ENCODE measurements at places on chromosomes 13 and 19.
A peak's percentile ranks its signal among the peaks of the same experiment; 100 is the strongest.

DNA sequence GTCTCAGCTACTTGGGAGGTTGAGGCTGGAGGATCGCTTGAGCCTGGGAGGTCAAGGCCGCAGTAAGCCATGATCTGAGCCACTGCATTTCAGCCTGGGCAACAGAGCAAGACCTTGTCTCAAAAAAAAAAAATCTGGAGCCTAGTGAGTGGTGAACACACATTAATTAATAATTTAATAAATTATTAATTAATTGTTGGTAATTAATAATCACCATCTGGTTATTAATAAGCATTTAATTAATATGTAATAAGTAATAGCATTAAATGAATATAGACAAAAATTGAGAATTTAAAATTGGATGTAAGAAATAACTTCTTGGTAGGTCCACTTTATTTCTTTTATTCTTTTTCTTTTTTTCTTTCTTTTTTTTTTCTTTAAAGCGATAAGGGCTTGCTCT lies 31.9 kb upstream of the CEBPA start:
- no peak for DNase-seq

DNA sequence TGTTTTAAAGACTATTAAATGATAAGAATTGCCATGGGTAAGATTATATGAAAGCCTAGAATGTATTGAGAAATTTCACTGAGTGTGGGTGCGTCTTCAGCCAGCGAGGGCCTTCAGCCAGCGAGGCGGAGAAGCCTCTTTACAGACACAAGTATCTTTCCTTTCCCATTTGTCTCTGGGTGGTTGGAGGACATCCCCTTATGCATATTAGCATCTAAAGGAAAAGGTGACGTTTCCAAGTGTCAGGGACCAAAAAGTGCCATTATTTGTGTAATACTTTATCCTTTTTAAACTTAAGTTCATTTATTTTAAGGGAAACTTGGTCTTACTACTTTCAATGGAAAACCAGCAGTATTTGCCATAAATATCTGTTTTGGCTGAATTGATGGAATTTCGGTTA lies 22.2 kb downstream of the SMARCA4 start:
- no peak for DNase-seq

GRCh38 chr19:29129148-29129547 lies 83.8 kb downstream of the UQCRFS1 start:
- DNase-seq, result no peak

DNA sequence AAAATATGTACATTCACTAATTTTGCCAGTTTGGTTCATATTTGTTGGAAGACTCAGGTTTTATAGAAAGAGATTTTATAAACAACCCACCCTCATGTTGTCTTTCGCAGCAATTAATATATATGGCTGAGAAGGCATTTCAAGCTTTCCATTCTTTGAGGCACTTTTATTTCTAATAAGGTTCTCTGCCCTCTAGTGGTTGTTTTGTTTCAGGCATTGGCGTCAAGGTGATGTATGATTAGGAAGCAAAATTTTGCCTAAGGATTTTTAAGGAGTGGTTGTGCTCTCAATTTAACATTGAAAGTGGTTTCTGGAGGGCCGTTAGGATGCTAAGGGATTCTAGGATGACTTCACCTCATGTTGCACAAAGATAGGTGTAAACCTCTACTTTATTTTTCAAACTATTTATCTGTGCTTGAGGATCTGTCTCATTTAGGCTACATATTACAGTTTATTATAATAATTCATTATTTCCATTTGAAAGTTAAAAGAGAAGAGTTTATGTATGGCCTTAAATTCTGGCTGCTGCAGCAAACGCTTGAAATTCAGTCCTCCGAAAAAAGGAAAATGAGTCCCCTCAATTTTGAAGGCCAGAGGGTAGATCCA lies 35.9 kb downstream of the OXGR1 start:
- DNase-seq, result no peak

DNA sequence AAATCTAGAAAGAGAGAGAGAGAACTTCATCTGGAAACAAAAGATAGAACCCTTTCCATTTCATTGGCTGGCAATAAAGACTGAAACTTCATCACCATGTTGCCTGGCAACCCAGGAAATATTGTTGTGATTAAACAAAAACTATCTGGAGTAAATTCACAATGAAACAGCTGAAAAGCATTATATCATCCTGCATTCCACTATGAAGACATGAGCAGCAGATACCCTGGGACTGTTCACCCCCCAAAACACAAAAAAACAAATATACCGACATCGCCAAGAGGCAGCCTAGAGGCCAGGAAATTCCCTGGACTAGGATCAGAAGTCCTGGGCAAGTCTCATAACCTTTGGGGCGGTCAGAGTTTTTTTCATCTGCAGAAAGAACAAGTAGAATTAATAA lies 158.3 kb downstream of the FOXO1 start:
- DNase-seq, result no peak

DNA sequence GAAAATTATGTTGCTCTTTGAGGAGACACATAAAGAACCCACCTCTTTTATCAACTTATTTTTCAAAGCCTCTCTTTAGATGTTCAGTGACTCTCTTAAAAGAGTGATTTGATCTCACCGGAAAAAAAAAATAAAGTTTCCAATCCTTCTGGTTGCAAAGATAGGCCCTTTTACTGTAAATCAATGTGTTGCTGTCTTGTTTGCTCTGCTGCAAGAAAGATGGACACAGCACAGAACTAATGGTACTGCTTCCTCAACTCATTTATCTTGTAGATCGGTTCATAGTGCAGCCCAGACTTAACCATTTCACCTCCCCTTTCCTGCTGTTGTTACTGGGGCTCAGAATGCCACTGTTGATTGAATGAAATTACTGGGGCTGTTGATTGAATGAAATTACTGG lies 388.9 kb upstream of the KLF12 start:
- no peak for DNase-seq

DNA sequence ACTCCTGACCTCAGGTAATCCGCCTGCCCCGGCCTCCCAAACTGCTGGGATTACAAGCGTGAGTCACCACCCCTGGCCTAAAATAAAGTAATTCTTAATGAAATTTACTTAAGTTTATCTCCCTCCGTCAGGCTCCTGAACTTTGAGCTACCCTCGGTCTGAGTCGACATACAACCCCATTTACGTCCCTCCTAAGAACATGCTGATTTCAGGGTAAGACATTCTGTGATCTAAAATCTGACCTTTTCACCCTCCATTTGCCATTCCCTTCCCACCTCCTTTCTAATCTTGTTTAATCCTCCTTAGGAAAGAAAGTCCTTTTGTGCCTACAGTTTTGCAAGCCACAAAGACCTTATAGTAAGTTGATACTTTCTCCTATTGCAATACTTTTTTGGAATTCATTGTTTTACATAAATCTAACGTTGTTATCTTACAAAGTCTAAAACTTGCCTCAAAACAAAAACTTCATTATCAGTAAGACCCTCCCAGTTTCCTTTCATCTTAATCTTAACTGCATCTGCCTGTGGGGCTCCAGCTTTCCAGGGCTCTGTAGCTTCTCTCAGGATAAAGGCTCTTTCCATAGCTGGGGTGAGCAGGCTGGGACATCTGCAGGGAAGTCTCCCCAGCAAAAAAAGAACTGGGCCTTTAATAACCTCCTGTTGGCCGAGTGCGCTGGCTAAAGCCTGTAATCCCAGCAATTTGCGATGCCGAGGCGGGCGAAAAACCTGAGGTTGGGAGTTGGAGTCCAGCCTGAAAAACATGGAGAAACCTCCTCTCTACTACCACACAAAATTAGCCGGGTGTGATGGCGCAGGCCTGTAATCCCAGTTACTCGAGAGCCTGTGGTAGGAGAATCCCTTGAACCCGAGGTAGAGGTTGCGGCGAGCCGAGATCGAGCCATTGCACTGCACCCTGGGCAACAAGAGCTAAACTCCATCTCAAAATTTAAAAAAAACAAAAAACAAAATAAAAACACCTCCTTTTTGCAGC lies 143.1 kb downstream of the ZNF737 start:
- no peak for DNase-seq

DNA sequence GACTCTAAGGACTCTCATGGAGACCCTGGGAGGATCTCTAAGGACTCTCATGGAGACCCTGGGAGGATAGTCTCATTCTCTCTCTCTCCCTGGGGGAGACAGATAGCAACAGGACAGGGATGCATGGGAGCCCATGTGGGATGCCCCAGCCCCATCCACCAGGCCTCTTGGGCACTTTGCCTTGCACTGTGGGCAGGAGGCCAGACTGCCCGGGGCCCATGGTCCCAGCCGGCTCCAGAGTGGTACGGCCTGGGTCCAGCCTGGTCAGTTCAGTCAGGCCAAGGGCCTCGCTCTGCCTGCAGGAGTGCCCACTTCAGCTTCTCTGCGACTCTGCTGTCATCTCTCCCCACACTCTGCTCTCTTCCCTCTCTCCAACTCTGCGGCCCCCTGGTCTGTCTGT lies 48.6 kb upstream of the SHKBP1 start:
- no peak for DNase-seq

DNA sequence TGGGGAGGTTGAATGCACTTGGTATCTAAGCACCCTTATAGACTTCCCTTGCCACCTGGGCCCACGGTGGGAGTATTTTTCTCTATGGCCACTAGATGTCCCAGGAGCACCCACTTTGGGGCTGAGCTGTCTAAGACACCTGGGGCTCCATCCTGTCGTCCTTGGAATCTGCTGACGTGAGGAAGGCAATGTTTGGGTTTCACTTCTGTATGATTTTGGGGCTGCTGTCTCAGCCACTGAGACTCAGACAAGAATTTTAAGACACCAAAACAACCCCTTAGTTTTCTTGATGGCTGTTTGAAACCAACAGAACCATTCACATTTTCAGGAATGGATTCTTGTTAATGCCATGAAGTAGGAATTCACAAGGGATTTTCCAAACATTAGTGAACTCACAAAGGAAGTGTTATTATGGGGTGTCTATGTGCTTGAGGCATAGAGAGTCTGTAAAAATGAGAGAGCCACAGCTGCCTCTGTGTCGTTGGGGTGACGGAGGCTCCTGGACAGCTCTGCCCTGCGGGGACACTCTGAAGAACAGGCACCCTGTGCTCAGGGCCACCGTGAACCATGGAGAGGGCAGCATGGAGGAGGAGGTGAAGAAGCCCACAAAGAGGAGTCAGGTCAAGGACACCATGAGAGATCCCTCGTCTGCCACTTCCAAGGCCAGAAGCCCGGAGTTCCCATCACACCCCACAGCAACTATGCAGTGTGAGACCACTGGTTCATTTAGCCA lies 106.8 kb upstream of the SPATA13 start:
- DNase-seq, result no peak

GRCh38 chr13:49218493-49219051 lies 1.6 kb upstream of the MLNR start:
- DNase-seq, result no peak

- no peak for DNase-seq
Measured at GRCh38 chr19:40242480-40242879, 16.0 kb upstream of the CCNP start.

DNA sequence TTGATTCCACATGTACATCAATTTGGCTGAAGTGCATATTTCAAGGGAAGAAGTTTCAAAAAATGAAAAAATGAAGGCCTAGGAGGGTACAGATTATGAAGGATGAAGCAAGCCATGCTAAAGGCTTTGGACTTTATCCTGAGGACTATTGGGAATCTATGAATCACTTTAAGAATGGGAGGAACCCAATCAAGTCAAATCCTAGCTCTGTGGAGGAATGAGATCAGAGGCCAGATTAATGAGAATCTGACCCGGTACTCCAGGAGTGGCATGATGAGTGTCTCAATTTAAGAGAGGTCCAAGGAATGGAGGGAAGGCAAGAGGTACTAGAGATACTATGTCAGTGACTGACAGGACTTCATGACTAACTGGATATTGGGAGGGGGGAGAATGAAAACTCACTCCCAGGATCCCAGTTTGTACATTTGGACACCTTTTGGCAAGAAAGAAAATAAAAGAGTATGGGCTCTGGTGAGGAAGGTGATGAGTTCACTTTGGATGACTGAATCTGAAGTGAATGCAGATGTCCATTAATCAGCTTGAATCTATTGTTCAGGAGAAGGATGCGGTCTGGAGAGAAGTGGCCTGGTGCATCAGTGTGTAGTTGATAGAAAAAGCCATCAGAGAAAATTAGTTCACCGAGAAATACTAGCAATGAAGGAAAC lies 349.0 kb downstream of the EFNB2 start:
- DNase-seq, result no peak

GRCh38 chr13:112210371-112210770 lies 143.4 kb downstream of the SOX1 start:
- DNase-seq, result no peak

GRCh38 chr19:2719920-2720776 lies 1.0 kb downstream of the DIRAS1 start:
- DNase-seq, result no peak

DNA sequence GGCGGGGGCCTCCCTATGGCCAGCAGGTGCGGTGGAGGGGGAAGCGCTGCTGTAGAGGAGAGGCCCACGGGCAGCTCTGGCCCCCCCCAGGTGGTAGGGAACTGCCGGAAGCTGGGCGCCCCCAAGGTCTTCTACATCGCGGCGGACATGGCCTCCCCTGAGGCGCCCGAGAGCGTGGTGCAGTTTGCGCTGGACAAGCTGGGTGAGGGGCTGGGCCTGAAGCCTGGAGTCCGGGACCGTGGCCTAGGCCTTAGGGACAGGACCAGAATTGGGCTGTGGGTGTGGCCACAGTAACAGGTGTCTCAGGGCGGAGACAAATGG lies 3.8 kb upstream of the RPL36 start:
- DNase-seq, result no peak

- DNase-seq, result peak; percentile 57
Measured at GRCh38 chr13:22061806-22062391, 391.0 kb downstream of the FGF9 start.

DNA sequence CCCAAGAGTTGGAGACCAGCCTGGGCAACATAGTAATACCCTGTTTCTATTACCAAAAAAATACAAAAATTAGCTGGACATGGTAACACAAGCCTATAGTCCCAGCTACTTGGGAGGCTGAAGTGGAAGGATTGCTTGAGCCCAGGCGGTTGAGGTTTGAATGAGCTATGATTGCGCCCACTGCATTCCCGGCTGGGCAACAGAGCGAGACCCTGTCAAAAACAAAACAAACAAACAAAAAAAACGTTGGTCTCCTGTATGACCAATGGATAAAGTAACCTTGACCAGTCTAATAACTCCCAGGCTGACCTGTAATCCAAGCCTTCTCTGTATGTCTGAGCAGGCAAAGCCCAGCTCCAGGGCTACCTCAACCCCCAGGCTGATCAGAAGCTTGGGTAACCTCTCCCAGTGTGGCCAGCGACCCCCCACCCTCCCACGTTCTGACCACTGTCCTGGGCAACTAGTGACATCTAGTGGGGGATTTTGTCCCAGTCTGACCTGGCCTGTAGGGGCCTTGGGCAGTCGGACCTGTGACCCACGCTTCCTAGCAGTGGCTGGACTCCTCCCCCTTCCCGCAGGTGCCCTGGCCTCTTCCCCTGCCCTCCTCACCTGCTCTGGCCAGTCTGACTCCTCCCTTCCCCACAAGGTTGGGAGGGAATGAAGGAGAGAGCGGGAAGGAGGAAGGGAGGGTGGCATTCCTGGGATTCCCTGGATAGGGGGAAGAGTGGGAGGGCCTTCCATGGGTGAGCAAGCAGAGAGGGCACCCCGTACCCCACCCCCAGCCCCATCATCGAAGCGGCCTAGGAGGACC lies 1.0 kb upstream of the BCAM start:
- DNase-seq, result no peak

Measured in GM06990 (cell line).